ENCODE measurements at places on chromosomes 11 and 22.

DNA sequence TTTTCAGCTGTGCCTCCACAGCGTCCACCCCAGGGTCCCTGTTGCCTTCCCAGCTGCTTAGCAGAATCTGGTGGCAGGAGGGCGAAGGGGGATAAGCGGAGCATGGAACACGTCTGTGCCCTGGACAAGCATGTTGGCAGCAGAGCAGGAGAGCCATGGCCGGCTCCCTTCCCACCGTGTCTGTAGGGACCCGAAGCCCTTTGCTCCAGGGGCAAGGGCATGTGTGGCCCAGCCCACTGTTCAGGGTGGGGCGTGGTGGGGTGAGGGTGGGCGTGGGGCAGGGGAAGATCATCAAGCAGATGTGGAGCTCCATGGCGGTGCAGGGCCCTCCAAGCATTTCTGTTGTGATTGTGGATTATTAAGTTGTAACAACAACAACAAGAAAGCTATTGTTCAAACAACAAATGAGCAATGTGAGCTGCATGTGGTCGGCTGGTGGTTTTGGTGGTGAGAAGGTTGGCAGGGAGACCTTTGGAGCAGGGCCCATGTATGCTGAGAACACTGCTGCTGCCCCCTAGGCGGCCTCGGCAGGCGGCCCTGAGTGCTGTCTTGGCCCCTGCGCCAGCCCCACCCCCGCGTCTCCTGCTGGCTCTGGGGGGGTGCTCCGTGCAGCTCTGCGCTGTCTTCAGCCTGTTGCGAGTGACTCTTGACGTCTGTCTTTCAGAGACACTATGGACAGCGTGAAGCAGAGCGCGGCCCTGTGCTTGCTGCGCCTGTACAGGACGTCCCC, 50.9 kb downstream of the AP2A2 start:
- DNase-seq, result peak; percentile 38

- DNase-seq, result no peak
These were observed 23.6 kb upstream of the SLC25A1 start for GRCh38 chr22:19201869-19202798.

DNA sequence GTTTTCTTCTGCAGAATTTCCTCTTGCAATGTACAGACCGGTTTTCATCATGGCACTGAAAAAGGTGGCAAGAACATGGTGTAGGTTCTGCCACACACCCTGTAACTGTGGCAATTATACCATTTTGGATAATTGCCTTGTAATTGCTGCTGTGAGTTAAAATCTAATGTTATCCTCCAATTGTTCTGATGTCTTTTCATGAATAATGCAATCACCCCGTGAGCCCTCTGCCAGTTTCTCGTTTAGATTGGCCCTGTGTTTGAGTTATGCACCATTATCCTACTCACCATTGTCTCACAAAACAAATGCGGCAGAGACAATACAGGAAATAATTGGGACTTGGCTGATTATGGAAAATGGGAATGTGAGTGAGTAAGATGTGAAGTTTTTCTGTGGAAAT, 61.8 kb upstream of the MTNR1B start:
- DNase-seq, result no peak

- DNase-seq, result peak; percentile 90
These were observed 7.0 kb downstream of the MAP3K11 start for GRCh38 chr11:65606876-65607613.

GRCh38 chr22:33829546-33830280, 90.6 kb downstream of the LARGE1 start:
- DNase-seq, result no peak

DNA sequence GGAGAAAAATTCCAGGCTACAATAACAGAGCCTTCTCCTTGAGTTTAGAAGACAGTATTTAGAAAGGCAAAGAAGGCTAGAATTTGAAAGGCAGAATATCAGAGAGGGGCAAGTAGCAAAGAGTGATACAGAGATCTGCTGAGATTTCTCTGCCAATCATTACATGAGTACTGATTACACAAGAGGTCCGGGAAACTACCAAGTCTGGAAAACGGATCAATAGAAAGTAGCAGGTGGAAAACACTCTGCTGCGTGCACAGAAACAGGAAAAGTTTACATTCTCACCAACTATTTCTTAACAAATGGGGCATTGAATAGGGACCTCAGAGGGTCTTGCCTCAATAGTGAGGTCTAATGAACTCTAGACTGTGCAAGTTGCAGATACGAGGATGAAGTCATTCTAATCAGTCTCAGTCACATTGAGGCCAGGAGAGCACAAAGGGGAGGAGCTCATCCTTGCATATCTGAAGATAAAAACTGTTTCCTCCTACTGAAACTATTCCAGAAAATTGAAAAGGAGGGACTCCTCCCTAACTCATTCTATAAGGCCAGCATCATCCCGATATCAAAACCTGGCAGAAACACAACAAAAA, 1099.2 kb downstream of the LRRC4C start:
- no peak for DNase-seq

DNA sequence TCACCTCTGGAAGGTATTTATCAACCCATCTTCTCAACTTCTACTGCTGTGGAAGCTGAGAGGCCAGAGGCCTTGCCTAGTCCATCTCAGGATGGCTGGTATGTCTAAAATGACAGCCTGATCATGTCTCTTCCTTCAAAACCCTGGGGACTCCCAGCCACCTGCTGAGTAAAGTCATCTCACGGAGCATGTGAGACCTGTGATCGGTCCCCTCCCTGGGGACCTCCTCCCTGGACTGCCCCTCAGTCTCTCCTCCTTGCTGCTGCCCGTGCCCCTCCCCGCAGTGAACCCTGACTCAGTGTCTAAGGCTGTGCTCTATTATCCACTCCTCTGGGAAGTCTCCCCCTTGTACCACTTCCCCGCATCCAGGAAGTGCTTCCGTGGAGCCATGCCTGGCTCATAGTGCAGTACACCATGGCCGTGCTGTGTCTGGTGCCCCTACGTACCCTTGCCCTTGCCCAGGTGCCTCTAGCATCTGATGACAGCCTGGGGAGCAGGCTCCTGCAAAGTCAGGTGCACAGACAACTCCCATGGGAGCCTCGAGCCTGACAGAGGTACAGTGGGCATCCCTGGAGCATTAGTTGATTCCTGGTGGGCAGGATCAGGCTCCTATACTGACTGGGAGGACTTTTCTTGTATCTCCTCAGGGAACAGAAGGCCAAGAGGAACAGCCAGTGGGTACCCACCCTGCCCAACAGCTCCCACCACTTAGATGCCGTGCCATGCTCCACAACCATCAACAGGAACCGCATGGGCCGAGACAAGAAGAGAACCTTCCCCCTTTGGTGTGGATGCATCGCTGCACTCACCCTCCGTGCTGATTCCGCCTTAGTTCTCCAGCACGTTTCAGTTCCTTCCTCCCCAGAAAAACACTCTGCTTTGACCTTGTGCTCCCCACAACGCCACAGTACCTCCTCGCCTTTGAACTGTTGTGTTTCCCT, 13.8 kb downstream of the SMARCB1 start:
- no peak for DNase-seq

- peak; percentile 33 for DNase-seq
These were observed 7.7 kb downstream of the SLC37A2 start for GRCh38 chr11:125070699-125071254.

- no peak for DNase-seq
These were observed 107.2 kb downstream of the MAML2 start for GRCh38 chr11:96235751-96236150.

DNA sequence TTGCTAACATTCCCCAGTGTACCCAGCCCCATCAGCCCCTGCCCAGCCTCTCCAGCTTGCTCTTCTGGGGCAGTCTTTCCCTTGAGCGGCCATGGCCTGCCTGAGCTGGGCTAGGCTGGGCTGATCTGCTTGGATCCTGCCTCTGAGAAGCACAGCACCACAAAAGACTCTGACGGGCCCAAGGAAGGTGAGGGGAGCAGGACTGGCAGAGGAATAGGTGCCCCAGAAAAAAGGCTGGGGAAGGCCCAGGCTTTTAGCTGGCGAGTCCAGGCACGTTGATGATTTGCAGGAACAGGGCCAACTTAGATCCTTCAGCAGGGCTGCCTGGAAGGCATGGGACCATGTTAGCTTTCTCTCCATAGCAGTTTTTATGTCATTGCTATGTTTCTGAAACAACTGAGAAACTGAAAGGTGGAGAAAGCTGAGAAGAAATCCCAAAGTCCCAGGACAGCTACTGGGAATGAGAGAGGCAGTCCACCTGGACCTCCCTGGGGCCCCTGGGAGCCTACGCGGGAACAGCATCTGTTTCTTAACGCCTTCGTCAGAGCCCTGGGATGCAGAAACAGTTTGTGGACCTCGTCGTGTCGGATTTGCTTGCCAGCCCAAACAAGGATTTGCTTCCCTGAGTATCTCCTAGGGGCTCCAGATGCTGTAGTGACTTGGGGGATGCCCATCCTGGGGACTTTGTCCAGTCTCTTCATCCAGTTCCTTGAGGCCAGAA, 24.4 kb upstream of the FXYD6 start:
- DNase-seq, result no peak

DNA sequence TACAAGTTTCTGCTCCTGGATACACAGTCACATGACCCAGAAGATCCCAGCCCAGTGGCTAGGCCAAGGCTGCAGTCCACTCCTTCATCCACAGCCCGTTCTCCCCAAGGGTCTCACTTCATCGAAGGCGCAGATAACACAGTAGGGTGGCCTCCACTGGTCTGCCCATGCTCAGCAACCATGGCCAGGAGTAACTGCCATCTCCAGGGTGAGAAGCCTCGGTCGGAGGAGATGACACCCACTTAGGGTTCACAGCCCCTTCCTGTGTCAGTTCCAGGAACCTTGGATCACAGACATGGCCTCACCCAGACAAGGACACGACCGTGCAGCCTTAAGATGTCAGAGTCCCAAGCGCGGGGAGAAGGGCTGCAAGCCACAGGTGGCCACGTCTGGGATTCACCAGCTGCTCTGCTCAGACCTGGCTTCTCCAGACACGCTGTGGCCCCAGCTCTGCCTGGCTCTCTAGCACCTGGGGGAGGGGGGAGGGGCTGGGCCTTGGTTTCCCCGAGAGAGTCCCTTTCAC, 2.6 kb downstream of the BET1L start:
- DNase-seq, result no peak

DNA sequence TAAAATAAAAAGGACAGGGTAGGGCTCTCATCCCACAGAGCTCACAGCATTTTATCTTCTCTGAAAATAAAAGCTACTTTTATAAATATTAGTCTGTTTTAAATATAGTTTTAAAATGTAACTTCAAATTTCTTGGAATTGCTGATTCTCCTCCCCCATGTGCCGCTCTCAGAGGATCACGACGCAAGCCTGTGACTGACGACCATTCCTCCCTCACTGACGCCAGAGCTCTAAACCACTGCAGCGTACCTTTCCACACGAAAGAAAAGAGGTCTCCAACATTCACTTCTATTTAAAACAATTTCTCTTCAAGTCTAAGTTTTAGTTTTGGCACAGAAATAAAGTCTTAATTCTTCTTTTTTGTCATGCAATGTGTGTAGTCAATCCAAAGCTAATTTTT, 9.3 kb downstream of the TOLLIP start:
- no peak for DNase-seq

GRCh38 chr11:73538381-73538872, 59.5 kb downstream of the FAM168A start:
- DNase-seq, result no peak

All from anterior cingulate cortex (tissue), 58 donors.